ENCODE measurements at places on chromosomes 16 and 17.

DNA sequence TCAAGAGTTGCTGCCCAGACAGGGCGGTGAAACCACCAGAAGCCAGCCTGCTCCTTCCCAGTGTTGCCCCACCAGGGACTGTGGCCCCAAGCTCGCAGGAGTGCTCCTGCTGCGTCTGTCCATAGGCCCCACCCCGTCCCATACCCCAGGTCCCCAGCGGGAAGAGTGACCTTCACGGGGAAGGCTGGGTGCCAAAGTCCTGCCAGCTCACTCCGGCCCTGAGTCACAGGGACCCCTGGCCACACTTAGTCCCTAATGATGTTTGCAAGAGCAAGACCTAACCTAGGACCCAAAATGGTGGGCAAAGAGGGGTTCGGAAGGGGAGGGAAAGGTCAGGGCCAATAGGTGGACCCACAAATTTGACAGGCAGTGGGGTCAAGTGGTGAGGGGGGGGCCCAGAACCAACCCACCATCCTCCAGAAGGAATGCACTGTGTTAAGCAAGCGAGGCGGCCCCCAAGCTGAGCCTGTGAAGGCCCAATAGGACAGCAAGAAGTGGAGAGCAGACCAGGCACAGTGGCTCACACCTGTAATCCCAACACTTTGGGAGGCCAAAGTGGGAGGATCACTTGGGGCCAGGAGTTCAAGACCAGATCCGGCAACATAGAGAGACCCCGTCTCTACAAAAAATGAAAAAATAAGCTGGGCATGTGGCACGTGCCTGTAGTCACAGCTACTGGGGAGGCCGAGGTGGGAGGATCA is 3.3 kb downstream of the DOK4 start:
- no peak for DNase-seq

- no peak for DNase-seq
Observed at GRCh38 chr17:73603971-73604370, 40.3 kb downstream of the SDK2 start.

DNA sequence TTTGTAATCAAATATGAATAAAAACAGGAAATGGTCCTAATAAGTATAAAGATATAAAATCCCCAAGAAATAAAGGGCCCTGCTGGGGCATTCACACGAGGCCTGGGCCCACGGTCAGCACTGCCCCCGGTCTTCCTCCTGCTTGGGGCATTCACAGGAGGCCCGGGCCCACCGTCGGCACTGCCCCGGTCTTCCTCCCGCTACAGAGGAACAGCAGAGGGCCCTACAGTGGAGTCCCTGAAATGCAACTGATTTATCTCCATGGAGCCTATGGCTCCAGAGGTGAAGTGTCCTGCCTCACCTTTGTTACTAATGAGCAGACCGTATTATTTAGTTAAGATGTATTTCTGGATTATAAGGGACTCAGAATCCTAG is 46.5 kb downstream of the MAP1LC3B start:
- no peak for DNase-seq

DNA sequence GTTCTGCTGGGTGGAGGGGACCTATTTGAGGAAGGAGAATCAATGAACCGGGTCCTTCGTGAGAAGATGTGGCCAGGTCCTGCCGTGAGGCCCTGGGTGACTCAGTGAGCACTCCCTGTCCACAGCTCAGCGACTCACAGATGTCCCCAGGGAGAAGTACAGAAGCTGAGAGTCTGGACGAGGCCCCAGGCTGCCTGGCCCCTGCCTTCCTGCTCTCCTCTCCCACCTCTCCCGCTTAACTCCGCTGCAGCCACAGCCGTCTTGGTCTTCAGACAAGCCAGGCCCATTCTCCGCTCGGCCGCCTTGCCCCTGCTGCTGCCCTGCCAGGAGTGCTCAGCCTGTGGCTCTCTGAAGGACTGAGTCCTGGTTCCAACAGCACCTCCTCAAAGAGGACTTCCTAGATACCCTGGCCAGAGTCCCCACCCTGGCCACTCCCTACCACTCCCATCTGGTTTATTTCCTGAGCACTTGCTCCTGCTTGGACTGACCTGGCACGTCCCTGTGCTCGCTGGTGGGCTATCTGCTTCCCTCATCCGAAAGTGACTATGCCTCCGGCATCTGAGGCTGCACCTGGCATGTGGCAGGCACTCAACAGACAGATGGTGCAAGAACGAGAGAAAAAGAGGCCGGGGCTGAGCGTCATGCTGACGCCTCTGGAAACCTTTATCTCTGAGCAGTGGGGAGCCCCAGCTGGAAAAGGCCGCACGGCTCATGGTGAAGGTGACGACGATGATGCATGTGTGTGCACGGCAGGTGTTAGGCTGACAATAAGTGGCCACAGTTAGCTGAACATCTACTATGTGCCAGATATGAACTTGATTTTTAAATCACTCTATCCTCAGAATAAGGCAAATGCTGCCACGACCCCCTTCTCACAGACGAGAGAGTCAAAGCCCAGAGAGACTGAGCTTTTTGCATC is 9.2 kb upstream of the TNFRSF13B start:
- peak; percentile 25 for DNase-seq

DNA sequence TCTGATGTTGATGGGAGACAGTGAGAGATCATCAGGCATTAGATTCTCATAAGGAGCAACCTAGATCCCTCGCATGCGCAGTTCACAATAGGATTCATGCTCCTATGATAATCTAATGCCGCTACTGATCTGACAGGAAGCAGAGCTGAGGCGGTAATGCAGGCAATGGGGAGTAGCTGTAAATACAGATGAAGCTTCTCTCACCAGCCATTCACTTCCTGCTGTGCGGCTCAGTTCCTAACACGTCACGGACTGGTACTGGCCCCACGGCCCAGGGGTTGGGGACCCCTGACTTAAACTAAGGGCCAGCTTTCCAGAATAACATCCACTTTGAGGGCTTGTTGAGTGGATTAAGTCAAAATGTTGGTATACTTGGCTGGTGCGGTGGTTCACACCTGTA is 2.6 kb upstream of the TMEM219 start:
- DNase-seq, result no peak

GRCh38 chr17:14360856-14361255 is 60.0 kb downstream of the HS3ST3B1 start:
- DNase-seq, result no peak

DNA sequence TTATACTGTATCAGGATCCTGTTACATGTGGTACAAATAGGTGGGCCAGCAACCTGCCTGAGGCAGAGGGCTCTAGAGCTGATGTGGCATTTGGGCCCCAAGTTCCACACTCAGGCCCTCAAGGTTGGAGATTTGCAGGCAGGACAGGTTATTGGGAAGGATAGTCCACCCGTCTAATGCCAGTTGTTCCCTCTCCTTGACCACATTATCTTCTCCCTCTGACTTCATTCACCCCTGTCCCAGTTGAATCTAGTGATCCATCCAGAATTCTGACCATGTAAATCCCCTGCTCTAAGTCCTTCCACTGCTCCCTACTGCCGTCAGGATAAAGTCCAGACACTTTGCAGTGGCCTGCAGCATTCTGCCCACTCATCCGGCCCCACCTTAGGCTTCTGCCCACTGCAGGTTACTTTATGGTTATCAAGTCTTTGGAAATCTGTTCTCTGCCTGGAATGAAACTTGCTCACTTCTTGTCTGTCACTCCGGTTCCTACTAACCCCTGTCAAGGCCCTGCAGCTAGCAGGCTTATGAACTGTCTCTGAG is 1.9 kb upstream of the NFATC3 start:
- no peak for DNase-seq

DNA sequence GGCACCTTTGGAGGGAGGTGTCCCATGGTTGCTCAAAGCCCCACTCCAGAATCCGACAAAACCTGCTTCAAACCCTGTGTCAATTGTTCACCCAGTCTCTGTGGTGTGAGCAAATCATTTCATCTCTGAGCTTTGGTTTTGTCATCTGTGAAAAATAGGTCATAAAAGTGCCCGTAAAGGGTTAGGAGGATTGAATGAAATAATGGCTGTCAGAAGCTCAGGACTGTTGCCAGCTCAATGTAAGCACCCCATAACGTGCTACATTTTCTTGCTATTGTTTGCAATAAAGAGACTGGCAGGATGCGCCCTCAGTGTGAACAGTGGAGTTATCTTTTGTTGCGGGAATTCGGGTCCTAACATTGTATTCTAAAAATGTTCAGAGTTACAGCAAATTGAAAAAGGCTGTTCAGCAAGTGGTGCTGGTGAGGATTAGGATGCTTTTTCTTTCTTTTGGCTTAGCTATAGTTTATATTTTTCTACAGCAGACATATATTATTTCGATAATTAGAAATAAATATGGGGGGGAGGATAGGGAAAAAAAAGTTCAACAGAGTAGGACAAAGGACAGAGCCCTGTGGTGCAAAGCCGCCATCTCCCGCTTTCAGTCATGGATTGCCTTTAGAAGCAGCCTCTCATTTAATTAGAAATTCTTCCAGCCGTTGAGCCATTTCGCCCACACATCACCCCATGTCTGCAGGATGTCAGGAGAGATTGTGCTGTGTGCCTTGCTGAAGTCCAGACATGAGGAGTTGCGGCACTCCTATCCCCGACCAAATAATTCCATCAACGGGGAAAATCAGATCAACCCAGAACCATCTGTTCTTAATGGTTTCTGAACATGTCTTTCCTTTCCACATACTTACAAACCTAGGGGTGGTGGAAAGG is 20.9 kb upstream of the PYY start:
- no peak for DNase-seq

GRCh38 chr17:34173241-34173640 is 81.8 kb upstream of the CCL2 start:
- no peak for DNase-seq

DNA sequence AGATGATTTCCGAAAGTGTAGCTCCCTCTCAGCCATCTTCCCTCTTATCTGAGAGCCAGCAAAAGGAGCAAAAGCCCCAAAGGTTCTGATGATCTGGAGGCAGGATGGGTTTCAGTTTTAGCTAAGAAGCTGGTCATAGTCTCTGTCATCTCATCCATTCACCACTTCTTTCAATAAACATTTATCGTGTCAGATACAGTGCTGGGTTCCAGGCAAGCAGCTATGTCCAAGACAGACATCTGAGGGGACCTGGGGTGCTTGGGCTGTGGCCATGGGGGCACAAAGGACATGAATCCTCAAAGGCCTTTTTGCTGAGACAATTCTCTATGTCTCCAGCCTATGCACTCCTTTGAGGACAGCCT is 1.0 kb upstream of the ETV4 start:
- no peak for DNase-seq

DNA sequence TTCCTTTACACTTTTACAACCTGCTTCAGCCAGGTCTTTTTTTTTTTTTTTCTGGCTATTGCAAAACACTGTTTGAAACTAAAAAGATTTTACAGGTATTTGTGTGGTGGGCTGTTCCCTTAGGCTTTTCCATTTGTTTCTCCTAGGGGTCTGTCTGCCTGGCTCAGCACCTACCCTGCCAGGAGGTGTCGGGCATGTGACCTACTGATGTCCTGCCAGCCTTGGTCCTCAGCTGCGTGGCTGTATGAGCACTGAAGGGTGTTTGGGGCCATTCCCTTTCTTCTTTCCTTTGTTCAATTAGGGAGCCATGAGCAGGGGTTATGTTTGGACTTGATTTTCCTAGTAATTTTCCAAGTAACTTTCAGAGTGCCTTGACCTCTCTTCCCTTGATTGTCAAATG is 269.2 kb upstream of the SALL1 start:
- no peak for DNase-seq
